ENCODE measurements at places on chromosomes 4 and X. TPM values are rescaled to one million over a fixed set of nuclear protein-coding genes. Genes with fewer than 3 reads are reported as not detected.

GRCh38 chr4:84803720-84804119 lies 162.8 kb downstream of the WDFY3 start:
- no peak for DNase-seq

The MMRN1 gene
- total RNA-seq, result not detected

The ADH1A gene
- total RNA-seq, result not detected

The HHIP gene
- not detected for total RNA-seq

The PASD1 gene
- not detected for total RNA-seq

DNA sequence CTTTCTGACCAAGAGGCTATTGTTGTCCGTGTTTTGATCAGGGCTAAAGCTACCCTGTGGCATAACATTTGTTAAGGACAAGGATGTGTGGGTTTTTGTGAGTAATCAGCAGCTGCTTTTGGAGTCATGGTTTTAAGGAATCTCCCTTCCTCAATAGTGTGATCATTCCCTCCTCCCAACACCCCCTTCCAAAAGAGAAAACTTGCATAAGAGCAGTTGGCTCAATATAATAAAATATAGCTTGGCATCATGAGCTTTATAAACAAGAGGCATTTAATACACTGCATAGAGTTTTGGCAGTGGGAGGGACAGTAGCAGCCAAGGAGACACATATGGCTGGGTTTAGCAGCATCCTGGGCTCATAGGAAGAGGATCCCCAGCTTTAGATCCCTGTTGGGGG lies 84.7 kb downstream of the NHS start:
- no peak for DNase-seq

DNA sequence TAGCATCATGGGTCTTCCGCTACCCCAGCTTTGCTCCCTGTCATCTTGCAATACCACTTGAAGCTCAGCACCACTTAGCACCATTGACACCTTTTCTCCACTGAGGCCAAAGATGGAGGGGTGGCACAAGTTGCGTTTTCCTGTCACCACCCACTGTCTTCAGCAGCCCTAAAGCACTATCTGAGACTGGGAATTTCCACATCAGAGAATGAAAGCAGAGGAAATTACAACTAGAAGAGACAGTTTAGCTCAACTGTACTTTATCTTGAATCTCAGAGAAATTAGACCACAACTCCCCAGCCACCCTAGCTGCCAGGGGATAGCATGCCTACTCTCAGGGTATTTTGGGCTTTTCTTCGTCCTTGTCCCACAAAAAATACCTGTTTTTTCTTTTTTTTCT lies 111.0 kb downstream of the DDIT4L start:
- DNase-seq, result no peak

GRCh38 chr4:109125084-109125483 lies 177.4 kb downstream of the COL25A1 start:
- DNase-seq, result no peak

- no peak for DNase-seq
These were observed 133.3 kb downstream of the SPCS3 start for GRCh38 chr4:176453079-176453478.

- no peak for DNase-seq
These were observed 4.7 kb upstream of the ASMT start for GRCh38 chrX:1610166-1610565.

The TRIML1 gene
- total RNA-seq, result not detected

The GAGE12E gene
- total RNA-seq, result not detected

DNA sequence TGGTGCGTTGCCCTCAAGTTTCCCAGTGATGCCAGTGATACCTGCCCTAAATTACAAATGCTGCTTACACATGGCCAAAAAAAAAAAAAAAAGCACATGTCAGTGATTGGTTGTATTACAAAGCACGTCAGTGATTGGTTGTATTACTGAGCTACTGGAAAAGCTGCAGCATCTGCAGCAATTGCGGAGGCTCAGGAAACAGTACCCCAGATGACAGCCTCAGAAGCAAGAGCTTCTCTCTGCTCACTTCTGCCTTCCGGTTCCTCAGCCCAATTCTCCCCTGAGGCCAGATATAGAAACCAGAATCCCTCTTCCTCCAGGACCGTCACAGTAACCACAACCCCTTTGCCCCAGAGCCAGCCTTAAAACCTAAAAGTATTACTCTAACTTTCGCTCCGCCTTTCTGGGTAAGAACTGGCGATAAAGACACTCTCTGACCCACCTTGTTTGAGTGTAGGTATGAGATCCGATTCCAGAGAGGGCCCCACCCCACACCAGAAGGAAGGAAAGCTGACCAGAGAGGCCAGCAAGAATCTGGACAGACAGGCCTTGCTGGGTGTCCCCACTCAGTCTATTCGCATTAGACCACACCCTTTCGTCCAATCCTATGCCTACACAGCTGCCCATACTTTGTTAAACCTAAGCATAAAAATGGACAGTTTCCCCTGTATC lies 85.0 kb upstream of the SORBS2 start:
- DNase-seq, result no peak

DNA sequence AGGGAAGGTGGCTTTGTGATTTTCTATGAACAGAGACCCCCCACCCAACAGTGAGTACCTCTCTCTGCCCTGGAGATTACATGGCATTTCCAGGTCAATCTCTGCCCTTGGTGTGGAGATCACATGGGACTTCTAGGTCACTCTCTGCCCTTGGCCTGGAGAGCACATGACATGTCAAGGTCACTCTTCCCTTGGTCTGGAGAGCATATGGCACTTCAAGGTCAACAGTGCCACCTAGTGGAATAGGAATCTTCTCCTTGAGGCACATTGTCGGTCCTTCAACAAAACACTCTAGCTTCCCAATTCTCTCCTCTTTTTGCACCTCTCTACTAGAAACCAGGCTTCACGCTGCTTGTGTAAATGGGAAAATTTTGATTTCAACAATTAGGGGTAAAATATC lies 66.2 kb upstream of the TACR3 start:
- no peak for DNase-seq

DNA sequence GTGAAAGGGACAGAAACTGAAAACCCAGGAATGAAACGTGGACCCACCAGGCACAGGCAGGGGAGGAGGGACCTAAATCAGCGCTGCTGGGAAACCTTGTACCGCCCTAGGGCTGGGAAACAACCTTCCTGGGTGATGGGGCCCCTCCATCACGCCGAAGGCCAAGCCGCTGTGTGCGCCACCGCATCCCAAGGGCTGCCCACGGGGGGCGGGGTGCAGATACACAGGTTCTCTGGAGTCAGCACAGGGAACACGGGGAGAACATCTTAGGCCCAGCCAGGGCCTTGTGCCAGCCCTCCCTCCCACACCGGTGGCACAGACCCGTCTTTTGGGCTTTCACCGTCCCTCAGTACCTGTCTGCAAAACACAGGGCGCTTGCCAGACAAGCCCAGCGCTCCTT lies 13.0 kb downstream of the UVSSA start:
- DNase-seq, result no peak

The SHROOM2 gene
- not detected for total RNA-seq

The REPS2 gene
- total RNA-seq, result 0.11 TPM

DNA sequence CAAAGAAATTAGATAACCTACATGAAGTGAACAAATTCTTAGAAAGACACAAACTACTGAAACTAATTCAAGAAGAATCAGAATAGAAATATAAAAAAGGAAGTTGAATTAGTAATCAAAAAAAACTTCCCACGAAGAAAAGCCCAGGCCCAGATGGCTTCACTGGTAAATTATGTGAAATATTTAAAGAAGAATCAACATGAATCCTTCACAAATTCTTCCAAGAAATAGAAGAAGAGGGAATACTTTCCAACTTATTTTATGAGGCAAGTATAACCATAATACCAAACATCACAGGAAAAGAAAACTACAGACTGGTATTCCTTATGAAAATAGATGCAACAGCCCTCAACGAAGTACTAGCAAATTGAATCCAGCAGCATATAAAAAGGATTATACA lies 30.7 kb downstream of the MOSPD2 start:
- no peak for DNase-seq

GRCh38 chrX:1592470-1593142 lies 1.2 kb downstream of the AKAP17A start:
- no peak for DNase-seq

DNA sequence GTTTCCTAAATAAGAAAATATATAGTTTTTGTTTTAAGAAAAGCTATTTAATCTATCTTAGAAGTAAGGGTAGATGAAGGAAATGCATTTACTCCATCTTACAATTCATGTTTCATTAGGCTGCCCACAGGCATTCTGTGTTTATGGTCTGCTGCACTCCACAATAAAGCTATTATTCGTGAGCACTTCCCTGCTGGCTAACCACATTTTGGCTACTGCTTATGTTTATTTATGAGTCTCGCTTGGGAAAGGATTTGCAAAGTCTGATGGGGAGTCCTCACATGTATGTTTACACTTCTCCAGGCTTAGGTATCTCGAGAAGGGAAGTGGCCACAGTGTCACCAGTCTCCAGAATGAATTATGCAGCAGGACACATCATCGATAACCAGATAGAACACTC lies 260.8 kb upstream of the VCX start:
- DNase-seq, result no peak

DNA sequence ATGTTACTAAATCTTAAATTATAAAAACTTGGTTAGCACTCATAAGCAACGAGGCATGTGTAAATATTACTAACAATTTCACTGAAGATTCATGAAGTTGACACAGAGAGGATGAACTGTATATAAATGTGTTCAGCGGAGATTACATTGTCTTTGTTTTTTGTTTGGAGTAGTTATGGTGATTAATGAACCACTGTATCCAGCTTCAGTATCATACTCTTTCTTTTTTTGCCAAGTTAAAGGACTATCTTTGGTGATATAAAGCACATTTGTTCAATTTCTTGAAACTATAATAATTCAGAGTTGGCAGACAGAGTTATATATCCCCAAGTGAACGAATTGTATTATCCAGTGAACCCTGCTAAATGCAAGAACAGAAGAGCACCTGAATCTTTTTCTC lies 497.6 kb downstream of the CCSER1 start:
- no peak for DNase-seq

DNA sequence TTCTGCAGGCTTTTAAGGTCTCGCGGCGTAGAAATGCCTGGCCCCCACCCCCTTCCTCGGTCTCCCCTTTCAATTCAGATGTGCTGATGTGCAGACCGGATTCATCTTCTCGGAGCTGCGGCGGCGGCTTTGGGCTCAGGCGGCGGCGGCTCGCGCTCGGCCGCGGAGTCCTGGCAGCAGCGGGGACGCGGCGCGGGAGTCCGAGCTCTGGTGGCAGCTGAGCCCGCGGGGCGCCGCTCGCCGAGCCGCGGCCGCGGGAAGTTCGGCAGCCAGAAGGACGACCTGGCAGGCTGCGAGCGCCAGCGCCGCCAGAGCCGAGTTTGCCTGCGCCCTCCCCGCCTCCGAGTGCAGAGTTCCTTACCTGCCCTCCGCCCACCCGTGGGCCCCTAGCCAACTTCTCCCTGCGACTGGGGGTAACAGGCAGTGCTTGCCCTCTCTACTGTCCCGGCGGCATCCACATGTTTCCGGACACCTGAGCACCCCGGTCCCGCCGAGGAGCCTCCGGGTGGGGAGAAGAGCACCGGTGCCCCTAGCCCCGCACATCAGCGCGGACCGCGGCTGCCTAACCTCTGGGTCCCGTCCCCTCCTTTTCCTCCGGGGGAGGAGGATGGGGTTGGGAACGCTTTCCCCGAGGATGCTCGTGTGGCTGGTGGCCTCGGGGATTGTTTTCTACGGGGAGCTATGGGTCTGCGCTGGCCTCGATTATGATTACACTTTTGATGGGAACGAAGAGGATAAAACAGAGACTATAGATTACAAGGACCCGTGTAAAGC lies 448 bp downstream of the TLL1 start:
- no peak for DNase-seq

DNA sequence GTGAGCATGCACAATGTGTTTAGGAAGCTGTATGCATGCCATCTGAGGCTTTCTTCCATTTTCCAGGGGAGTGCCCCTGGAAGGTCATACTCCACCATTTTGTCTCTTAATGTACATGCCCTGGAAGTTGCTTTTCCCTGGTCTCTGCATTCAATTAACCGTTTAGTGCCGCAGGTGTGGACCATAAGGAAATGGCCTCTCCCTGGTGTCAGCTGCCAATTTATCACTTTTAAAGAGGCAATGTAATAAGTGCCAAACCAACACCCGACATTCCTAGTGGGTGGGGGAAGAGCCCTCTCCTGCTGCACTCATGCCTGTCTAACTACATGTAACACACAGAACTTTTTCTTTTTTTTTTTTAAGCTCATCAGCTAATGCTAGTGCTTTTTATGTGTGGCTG lies 7.1 kb upstream of the BST1 start:
- no peak for DNase-seq

DNA sequence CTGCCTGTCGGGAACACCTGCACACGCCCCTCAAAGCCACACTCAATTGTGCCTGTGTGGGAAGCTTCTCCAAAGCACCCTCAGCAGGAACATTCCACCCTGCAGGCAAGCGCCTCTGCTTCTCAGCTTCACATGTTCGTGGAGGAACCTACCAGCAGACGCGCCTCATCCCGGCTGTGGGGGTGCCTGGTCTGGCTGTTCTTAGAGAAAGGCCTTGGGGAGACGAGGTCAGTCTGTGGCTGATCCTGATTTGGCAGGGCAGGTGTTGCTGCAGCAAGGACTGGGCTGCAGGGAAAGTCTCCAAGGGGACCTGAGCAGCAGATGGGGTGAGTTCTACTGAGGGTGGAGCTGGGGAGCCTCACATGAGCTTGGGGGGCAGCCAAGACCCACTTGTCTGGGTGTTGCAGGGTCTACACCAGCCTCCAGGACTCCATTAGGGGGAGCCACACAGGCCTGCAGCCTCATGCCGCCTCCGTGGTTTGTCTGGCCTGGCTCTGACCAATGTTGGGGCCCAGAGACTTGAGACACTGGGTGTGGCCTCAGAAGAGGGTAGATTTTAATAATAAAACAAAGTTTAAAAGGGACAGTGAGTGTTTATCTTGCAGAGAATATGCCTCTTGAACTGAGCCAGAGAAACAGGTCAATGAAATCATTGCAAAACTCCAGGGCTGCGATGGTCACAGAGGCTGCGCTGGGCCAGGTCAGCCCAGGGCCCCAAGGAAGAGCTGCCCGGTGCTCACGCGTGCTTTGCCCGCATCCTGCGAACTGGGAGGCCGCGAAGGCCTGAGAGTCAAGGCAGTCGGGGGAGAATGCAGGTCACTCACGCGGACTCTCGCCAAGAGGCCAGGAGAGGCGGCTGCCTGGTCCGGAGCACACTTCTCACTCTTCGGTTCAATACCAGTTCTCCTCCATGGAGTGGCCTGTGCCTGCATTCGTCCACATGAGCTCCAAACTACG lies 21.1 kb downstream of the RNF212 start:
- DNase-seq, result no peak

The CWH43 gene
- not detected for total RNA-seq

The TLR3 gene
- total RNA-seq, result 0.33 TPM

GRCh38 chr4:30792601-30793000 lies 72.4 kb downstream of the PCDH7 start:
- DNase-seq, result no peak

DNA sequence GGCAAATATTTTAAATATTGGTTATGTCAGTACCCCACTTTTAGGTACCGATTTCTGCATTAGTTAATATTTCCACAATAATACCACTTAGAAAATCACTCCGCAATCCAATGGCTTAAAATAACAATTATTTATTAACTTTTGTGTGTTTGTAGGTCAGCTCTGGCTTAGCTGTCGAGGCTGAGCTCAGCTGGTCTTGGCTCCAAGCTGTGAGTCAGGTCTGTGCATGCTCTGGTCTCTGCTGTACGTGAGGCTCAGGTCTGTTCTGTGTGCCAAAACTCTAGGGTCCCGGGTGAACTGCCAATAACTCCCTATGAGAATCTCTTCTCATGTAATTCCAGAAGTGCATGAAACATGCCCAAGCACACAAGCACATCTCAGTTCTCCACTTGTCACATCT lies 245.8 kb upstream of the GK2 start:
- no peak for DNase-seq

GRCh38 chrX:96837808-96838207 lies 45.9 kb upstream of the RPA4 start:
- DNase-seq, result no peak

The SH2D1A gene
- total RNA-seq, result 90.2 TPM

GRCh38 chrX:19059067-19059466 lies 63.2 kb downstream of the ADGRG2 start:
- no peak for DNase-seq

All from CD8-positive, alpha-beta memory T cell (primary cell).